Posterior vena cava (tissue), 2 donors: ENCODE measurements at places on chromosomes 1 and 21. TPM values are rescaled to one million over a fixed set of nuclear protein-coding genes. Genes with fewer than 3 reads are reported as not detected.

Gene SUSD4
- 1.00 TPM for total RNA-seq

Gene CLDN19
- not detected for total RNA-seq

Gene LAX1
- 0.81 TPM for total RNA-seq

GRCh38 chr21:33984021-33984481 is 68.4 kb upstream of the ATP5PO start:
- no peak for DNase-seq

- no peak for DNase-seq
Measured at GRCh38 chr1:62076286-62076685, 118.4 kb upstream of the L1TD1 start.

GRCh38 chr21:41570791-41571355 is 62.9 kb upstream of the TMPRSS2 start:
- no peak for DNase-seq

GRCh38 chr1:37094302-37094701 is 60.0 kb upstream of the GRIK3 start:
- DNase-seq, result no peak

DNA sequence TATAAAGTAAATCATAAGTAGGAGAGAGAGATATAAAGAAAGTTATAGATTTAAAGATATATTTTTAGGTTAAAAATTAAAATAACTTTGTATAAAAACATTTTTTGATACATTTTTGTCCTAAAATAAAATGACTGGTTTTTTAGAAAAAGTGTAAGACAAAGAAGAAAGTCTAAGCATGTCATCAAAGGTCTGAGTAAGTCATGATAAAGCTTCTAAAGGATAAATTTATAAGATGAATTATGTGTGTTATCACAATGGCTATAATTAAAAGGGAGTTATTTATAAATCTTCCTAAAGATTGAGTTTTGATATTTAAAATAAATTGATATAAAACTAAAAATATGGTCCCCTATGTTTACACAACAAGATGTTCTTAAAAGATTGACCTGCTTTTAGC is 370.9 kb downstream of the PTPRU start:
- DNase-seq, result no peak
